ENCODE measurements at places on chromosomes 2 and 18.

GRCh38 chr18:62281684-62282083 lies 43.4 kb upstream of the TNFRSF11A start:
- no peak for DNase-seq

- DNase-seq: no peak
Observed at GRCh38 chr2:191126386-191127085, 24.3 kb downstream of the STAT4 start.

DNA sequence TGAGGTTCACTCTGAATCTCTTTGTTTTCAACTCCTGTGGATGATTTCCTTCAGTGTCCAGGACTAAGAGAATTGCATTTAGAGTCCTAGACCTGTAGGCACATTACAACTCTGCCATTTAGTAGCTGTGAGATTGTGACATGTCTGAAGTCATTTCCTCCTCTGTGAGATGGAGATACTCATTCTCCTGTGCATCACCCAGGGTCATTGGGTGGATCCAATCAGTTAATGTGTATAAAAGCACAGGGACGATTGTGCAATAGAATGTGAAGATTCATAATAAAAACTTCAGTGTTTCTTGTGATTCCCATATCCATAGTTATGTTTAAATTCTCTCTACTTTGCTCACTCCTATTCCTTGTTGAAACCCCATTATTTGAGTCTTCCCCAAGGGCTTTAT lies 113.6 kb downstream of the DIS3L2 start:
- DNase-seq: no peak

DNA sequence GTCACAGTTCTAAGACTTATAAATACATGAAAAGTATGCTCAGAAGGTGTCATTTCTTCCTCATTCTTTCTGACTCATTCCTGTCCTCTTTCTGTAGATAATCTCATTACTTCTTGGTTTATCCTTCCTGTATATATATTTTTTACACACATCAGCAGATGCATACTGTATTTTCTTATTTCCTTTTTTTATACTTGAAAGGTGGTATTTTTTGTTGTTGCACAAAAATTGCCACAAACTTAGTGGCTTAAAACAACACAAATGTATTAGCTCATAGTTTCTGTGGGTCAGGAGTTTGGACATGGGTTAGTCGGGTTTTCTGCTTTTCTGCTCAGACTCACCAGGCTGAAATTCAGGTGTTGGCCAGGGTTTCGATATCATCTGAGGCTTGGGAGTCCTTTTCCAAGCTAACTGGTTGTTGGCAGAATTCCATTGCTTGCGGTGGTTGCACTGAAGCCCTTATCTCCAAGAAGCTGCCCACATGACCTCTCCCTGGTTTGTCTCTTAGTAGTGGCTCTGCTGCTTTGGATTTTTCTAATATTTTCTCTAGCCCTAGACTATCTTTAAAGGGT lies 162.6 kb downstream of the FMNL2 start:
- no peak for DNase-seq

DNA sequence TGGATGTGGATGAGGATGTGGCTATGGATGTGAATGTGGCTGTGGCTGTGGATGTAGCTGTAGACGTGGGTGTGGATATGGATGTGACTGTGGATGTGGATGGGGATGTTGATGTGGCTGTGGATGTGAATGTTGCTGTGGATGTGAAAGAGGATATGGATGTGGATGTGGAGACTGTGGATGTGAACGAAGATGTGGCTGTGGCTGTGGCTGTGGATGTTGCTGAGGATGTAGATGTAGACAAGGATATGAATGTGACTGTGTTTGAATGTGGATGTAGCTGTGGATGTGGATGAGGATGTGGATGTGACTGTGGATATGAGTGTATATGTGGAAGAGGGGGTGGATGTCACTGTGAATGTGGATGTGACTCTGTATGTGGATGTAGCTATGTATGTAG lies 884.6 kb upstream of the CHAC2 start:
- no peak for DNase-seq

Data from NCI-H1694 treated with DMSO at 0.1 percent for 48 hours (cell line).